ENCODE measurements at places on chromosomes 16 and 17.

GRCh38 chr17:8159032-8159400, 3.7 kb downstream of the VAMP2 start:
- no peak for DNase-seq

GRCh38 chr16:51085271-51085670, 65.8 kb downstream of the SALL1 start:
- no peak for DNase-seq

DNA sequence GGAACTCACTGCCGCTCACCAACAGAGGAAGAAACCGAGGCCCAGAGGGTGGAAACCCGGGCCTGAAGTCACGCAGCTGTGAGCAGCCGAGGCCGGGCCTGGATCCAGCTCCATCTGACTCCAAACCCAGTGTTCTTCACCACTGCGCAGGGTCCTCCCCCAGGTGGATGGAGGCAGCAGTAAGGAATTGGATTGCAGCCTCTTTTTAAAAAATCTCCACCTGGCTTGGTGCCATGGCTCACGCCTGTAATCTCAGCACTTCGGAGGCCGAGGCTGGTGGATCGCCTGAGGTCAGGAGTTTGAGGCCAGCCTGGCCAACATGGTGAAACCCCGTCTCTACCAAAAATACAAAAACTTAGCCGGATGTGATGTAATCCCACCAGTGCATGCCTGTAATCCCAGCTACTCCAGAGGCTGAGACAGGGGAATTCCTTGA, 177.2 kb downstream of the FOXL1 start:
- DNase-seq, result no peak

- no peak for DNase-seq
Measured at GRCh38 chr17:61967729-61968128, 39.9 kb upstream of the INTS2 start.

GRCh38 chr17:17300624-17301568, 2.3 kb upstream of the NT5M start:
- no peak for DNase-seq

DNA sequence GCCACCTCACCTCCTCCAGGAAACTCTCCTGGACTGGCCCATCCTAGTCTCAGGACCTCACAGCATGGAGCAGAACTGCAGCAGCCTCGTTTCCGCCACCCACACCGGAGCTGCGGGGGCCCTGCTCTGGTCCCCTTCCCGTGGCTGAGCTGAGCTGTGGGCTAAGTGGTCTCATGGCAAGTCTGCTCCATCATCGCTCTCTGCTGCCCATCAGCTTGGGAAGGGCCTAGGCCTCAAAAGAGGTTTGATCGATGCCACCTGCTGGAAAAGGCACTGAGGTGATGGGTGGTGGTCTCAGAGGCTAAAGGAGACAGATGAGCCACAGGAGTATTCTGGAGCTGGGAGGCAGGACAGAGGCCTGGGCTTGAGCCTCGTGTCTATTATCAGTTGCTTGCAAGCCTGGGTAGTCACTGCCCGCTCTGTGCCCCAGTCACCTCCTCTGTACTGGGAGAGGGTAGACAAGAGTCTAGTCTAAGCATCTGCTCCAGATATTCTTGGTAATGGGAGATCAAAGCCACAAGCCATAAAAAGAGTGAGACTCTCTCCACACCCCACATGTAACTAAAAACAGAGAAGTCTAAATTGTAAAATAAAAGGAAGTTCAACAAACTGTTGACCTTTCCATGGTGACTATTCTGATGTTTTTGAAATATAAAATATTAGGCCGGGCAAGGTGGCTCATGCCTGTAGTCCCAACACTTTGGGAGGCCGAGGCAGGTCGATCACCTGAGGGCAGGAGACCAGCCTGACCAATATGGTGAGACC, 1.6 kb downstream of the ITGAE start:
- no peak for DNase-seq

- peak; percentile 85 for DNase-seq
Measured at GRCh38 chr17:42107597-42108576, 4.6 kb downstream of the DHX58 start.

GRCh38 chr16:89473791-89474414, 16.5 kb downstream of the ANKRD11 start:
- DNase-seq, result no peak

DNA sequence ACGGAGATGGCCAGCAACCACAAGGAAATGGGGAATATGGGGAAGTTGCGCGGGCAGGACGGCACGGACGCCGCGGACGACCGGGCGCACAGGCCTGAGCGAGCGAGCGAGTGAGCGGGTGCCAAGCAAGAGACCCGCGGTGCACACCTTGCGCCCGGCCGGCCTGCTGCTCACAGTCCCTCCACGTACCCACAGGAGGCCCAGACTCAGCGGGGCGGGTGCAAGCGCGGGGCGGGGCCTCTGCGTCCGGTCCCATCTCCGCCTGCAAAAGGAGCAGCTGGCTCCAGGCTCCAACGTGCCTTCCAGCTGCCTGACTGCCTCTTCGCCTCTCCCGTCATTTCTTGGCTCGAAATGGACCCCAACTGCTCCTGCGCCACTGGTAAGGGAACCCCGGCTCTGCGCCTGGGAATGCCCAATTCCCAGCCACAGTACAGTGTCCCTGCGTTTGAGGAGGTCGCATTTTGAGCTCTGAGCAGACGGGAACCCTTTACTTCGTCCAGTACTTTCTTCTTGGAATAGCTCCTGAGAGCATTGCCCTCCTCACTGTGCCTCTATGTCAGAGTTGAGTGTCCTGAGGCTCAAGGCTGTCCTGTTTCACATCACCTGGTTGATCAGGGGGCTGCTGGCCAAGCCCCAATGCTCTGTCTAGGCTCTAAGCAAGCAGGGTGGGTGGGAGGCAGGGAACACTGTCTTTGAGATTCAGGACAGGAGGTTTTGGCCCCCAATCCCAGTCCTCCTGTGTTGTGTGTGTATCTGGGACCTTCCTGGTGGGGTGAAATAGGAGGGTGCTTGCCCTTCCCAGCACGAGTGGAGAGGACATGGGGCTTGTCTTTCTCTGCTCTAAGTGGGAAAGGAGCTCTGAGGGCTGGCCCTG, 8.1 kb upstream of the MT1E start:
- no peak for DNase-seq

DNA sequence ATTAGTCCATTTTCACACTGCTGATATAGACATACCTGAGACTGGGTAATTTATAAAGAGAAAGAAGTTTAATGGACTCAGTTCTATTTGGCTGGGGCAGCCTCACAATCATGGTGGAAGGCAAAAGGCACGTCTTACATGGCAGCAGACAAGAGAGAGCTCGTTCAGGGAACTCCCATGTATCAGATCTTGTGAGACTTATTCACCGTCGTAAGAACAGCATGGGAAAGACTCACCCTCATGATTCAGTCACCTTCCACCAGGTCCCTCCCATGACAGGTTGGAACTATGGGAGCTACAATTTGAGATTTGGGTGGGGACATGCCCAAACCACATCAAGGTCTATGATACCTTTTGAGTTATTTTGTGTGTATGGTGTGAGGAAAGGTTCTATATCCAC, 66.9 kb downstream of the METRNL start:
- no peak for DNase-seq

GRCh38 chr17:76755285-76755684, 17.4 kb downstream of the MFSD11 start:
- no peak for DNase-seq

DNA sequence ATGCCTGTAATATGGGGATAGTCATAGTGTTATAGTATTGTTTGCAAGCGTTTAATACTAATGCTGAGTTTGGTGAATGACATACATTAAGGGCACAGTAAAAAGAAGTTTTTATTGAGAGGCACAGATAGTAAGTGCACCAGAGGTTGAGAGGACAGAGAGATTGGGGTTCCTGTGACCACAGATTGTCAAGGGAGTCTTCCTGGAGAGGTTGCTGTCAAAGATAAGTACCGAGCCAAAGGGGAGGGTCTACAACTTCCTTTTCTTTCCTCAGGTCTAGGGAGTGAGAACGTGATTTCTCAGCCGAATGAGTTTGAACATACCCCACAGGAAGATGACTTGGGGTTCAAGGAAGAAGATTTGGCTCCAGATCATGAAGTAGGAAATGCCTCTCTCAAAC, 1.8 kb downstream of the ZNF48 start:
- no peak for DNase-seq

DNA sequence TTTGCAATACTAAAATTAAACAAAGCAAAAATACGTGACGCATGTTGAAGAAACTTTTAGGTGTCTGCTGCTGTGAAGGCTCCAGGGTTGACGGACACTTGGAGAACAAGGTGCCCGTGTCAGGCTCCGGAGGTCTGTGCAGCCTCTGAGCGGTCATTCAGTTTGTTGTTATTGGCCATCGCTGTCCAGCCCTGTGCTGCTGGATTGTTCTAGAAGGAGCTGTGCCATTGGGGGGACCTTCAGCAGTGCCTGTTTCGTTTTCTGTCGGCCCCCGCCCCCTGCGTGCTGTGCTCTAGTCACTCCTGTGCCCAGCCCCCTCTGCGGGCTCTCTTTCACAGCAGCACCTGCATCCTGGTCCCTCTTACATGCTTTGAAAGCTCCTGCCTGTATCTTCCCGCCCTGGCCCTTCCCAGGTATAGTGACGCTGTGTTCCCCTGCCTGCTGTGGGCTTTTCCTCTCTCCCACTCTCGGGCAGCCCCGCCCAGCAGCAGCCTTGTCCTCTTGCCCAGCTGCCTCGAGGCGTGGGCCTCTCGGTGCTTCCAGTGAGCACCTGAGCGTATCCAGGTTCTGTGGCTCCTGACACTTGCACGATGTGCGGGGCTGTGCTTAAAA, 50.7 kb downstream of the RNF213 start:
- no peak for DNase-seq

DNA sequence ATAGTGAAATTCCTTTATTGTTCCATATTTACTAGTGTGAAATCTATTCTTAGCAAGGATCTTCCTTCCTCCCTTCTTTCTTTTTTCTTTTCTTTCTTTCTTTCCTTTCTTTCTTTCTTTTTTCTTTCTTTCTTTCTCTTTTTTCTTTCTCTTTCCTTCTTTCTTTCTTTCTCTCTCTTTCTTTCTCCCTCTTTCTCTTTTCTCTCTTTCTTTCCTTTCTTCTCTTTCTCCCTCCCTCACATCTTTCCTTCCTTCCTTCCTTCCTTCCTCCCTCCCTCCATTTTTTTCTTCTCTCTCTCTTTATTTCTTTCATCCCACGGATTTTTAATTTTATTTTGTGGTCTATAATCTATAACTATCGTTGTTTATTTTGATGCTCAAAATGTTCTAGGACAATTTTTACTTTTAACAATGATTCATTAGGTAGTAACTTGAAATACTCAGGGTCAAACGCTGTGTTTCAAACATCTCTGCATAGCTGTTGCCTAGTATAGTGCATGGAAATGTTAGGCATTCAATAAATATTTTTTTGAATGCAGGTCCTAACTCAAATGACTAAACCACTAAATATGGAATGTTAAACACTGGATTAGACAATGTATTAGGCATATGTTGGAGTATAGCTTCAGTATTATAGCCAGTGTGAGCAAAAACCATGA, 178.3 kb downstream of the MAP2K6 start:
- DNase-seq, result no peak

DNA sequence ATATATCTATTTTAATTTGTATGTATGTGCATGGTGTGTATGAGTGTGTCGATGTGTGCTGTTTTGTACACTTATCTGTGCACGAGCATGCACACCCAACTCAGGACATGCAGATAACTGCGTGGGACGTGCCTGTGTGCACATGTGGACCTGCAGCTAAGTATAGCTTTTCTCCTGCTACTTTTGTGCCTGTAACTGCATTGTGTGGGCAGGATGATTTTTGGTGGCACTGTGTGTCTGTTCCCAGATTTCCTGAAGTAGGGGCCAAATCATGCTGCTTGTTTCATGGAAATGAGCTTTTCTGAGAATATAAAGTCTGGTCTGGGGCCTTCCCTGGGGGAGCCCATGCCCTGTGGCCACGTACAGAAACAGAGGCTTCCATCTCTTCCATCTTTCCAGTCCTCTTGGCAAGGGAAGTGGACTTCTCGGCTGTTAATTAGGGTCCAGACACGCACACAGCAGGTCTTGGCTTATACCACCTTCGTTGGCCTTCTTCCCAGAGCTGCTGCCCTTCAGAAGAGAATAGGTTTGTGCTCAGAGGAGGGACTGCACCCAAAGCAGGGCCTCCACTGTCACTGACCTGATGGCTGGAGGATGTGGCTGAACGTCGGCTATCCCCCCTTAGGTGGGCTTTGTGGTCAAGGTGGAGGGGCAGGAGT, 30.2 kb downstream of the SPNS3 start:
- no peak for DNase-seq

DNA sequence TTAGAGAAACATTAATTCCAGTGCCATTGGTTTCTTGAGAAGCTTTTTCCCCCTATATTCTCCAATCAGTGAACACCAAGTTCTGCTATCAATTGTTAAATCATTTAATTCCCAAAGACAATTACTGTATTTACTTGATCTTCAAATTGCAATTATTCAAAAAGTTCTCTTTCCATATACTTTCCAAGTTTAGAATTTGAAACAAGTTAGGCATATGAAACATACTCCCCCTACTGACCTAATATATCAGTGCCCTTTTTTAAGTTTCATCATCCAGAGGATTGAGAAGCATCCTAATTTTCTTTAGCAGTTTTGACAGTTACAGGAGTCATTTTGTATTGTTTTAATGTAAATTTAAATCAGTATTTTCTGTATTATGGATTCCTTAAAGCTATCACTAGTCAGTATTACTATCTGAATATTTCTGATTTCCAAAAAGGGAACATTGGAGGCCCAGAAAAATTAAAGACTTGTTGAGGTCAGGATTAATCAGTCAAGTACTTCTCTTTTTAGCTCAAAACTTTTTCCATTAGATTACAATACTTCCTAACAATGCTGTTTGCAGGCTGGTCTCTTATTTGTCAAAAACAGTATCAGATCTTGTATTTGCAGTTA, 16.3 kb downstream of the MEIOC start:
- no peak for DNase-seq

- DNase-seq, result no peak
Measured at GRCh38 chr16:25097276-25097975, 14.1 kb upstream of the LCMT1 start.

DNA sequence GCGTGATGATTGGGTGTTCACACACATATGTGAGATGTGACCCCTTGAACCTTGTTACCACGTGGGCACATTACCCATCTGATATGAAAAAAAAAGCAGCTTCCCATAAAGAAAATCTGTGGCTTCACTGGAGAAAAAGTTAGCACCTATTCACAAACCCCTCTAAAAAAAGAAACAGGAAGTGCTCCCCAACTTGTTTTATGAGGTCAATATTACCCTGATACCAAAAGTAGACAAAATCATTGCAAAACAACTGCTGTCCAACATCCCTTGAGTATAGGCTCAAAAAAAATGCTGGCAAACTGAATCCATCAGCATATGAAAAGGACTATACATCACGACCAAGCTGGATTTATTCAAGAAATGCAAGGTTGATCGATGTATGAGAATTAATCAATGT, 99.7 kb upstream of the RBL2 start:
- no peak for DNase-seq

Measured in stimulated activated CD8-positive, alpha-beta memory T cell treated with anti-CD3 and anti-CD28 coated beads, Interleukin-15, amount 100 ng/mL, for 4 hours (primary cell).